ENCODE measurements at places on chromosomes 6 and 20.

- DNase-seq, result no peak
Measured at GRCh38 chr6:136085370-136086115, 164.6 kb downstream of the MTFR2 start.

GRCh38 chr6:106334646-106335448 lies 9.3 kb upstream of the ATG5 start:
- DNase-seq, result peak; percentile 46

- DNase-seq, result no peak
Measured at GRCh38 chr20:17659801-17660200, 22.2 kb downstream of the RRBP1 start.

GRCh38 chr6:47457370-47457769 lies 20.2 kb upstream of the CD2AP start:
- no peak for DNase-seq

DNA sequence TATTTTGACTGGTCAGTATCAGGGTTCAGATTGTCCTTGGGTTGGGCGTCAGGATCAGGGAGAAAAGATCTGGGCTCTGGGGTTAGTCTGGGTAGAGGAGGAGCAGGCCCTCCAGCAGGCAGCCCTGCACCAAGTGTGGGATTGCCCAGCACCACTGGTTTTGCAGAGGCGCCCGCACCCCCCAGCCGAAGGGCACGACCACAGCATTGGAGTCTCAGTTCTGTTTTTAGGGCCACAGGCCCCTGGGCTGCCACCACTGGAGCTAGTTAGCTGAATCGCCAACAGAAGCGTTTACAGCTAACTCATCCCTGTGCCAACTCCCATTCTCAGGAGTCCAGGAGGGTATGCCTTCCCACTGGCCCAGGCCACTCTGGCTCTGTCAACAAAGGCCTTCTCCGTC lies 84.2 kb downstream of the TCP11 start:
- peak; percentile 39 for DNase-seq

GRCh38 chr6:154267508-154268106 lies 89.0 kb downstream of the IPCEF1 start:
- no peak for DNase-seq

DNA sequence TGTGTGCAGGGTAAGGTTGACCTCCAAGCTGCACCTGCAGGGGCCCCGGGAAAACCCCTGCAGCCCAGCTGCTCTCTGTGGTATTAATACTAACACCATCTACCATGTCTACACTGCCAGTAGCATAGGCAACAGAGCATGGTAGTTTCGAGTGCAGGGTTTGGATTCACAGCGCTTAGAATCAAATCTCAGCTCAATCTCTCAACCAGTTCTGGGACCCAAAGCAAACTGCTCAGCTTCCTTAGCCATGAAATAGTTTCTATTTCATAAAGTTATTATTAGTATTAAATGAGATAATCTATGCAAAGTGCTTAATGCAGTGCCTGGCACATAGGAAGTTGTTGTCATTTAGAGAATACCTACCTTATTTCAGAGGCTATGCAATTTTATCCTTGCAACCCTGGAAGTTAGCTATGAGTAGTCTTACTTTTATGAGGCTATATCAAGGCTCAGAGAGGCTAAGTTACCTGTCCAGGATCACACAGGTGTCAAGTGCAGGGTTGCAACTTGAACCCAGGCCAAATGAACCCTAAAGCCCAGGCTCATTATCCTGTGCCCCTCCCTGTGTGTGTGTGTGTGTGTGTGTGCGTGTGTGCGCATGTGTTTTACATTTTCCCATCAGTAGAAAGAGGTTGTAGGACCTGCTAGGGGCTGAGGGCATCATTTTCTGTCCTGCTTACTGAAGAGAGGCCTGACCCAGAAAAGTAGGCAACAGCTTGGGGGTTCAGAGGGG lies 27.6 kb upstream of the MRPS18A start:
- no peak for DNase-seq

DNA sequence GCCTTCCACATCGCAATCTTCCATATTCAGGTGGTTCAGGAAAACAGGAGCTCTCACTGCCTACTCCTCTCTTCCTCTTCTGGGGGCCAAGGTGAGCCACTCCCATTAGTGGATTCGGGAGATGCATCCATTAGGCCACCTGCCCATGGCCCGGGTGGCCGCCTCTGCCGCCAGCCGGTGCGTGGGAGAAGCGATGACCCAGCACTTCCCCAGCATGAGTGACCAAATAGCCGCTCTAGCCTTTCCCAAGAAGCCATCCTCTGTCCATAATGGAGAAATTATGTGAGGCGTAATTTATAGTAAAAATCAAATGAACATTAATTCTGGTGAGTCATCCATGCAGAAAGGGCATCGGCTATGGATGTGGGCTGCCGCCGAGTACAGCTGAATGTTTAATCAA lies 39.4 kb downstream of the GNAS-AS1 start:
- no peak for DNase-seq

DNA sequence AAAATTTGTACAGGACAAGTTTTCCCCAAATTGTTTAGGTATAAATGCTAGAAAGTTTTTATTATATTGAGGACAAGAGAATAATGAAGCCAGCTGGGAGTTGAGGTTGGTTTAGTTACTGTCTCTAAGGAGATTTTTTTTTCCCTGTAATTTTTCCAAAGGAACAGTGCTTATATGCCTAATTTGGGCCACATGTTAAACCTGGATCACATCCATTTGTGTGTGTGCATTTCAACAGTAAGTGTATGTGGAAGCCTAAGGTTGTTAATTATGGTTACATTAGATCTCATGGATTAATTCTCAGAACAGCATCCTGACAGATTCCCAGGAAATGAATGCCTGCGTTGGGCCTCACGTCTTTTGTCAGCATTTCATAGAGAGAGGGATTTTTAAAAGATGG lies 4.5 kb downstream of the IGF2R start:
- DNase-seq, result no peak

DNA sequence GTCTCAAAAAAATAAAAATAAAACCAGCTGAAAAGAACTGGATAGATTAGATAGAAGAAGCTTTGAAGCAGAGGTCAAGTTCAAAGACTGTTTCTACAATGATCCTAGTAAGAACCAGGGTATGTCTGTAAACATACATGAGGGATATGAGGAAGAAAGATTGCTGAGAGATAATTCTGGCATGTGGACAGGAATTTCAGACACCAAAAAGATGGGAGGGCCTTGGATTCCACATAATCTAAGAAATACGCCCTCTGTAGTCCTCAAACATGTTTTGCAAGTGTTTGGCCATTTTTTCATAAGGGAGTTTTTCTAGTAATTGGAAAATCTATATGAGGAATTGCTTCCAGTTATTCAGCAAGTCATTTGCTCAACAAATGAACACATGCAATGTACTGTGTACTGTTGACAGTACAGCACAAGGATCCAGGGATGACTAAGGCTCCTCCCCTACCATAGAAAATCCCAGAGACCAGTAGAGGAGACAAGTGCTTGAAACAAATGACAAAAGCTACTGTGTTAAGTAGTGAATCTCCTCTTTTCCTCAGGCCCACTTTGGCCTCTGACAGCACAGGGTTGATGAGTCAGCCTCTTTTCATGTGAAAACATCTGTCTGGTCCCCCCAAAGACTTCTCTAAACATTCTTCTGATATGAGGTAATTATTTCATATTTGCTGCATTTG lies 795.9 kb downstream of the MAFB start:
- no peak for DNase-seq

- peak; percentile 96 for DNase-seq
Measured at GRCh38 chr6:2999618-3000557, at the start of gene NQO2. TSS of gene NQO2 (plus strand) at chr6:2999894. CDS start at chr6:3006553, 6,659 bp downstream.

- no peak for DNase-seq
Measured at GRCh38 chr20:40444516-40444915, 244.5 kb downstream of the MAFB start.

DNA sequence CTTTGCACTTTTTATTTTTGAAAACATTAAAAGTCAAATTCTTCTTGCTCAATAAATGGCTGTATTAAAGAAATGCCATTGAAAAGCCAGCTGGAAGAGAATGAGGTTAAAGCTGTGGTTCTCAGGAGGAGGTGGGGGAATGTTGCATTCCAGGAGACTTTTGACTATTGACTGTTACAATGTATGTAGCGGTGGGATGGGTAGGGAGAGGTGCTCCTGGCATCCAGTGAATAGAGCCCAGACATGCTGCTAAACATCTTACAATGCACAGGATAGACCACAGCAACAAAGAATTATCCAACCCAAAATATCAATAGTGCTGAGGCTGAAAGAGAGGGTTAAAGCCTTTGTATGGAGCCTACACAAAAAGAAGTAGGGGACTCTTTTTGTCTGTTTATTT lies 295.9 kb downstream of the NKAIN2 start:
- DNase-seq, result no peak

- DNase-seq, result peak; percentile 50
Measured at GRCh38 chr6:44051515-44051914, 75.7 kb downstream of the MRPL14 start.

DNA sequence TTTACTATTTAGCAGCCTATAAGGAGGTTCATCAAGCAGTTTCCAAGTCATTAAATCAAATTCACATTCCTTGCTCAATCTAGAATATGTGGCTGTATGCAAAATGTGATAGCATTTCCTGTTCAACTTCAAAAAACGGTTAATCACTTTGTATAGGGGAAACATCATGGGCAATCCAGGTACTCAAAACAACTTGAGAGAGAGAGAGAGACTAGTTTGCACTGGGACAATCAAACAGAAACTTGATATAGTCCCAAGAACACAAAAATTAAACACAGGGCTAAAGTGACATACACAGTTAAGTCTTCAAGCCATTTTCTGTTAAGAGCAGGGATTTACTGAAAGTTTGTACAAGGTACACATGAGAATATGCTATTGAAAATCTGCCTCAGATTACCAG lies 7.4 kb downstream of the CPNE1 start:
- no peak for DNase-seq

DNA sequence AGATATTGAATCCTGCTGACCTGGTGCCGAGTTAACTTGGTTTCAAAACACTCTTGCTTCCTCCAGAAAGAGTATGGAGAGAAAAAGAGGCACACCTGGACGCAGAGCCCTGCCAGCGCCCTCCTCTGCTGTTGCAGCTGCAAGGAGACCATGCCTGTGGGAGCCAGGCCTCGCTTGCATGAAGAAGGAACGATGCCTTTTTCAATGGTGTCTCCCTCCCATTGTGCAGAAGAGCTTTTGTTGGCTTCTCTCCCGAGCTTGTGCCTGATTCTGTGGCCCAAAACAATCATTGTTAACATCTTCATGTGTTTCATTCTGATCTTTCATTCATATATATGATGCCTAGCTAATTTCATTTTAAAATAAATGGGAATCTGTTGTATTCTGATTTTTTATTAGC lies 98.1 kb downstream of the FAM120B start:
- DNase-seq, result no peak

- peak; percentile 69 for DNase-seq
Measured at GRCh38 chr20:43389211-43389610, 68.5 kb upstream of the SRSF6 start.

- no peak for DNase-seq
Measured at GRCh38 chr20:61185841-61186601, 66.0 kb upstream of the CDH4 start.

- DNase-seq, result peak; percentile 57
Measured at GRCh38 chr20:58650181-58650775, 805 bp upstream of the STX16 start.

GRCh38 chr6:113967777-113968176 lies 3.2 kb downstream of the HDAC2 start:
- DNase-seq, result no peak
